ENCODE measurements at places on chromosomes 5 and 9.

DNA sequence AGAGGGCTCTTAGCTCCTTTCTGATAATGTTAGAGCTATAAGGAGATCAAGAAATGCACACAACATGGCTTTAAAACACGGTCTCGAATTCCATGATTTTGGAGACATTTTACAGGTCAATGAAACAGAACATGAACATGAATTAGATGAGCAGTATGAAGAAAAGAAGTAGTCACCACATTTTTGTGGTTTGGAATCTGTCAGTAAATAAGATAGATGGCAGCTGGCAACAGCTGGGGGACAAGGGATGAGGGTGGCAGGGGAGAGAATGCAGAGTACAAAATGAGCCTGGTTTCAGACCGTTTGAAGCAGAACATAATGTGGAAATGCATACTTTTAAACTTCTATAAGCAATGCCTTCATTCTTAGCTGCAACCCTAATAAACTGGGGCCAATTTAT is 107.1 kb downstream of the OXCT1 start:
- no peak overlapping the region for H3K4me3 ChIP-seq
- H3K4me1 ChIP-seq: peaks cover 9% of the 10 kb centered on the region
- no peaks in the 10 kb centered on the region for H3K27me3 ChIP-seq
- DNase-seq: no peak

- H3K27me3 ChIP-seq: no peaks in the 10 kb centered on the region
- H3K4me1 ChIP-seq: peaks cover 14% of the 10 kb centered on the region
- H3K27ac ChIP-seq: peak overlapping the region; percentile 47
- no peaks in the 10 kb centered on the region for H3K36me3 ChIP-seq
- H3K4me3 ChIP-seq: no peak overlapping the region
- no peak for DNase-seq
Measured at GRCh38 chr9:135797507-135798262, 95.7 kb downstream of the KCNT1 start.

- H3K36me3 ChIP-seq: no peaks in the 10 kb centered on the region
- no peak overlapping the region for H3K4me3 ChIP-seq
- H3K4me1 ChIP-seq: no peaks in the 10 kb centered on the region
- no peaks in the 10 kb centered on the region for H3K27me3 ChIP-seq
- no peak for DNase-seq
Measured at GRCh38 chr9:119121899-119122298, 247.3 kb downstream of the BRINP1 start.

GRCh38 chr5:113039934-113040285 is 63.3 kb downstream of the DCP2 start:
- H3K27ac ChIP-seq: no peak overlapping the region
- H3K4me1 ChIP-seq: peaks cover 10% of the 10 kb centered on the region
- no peaks in the 10 kb centered on the region for H3K27me3 ChIP-seq
- DNase-seq: no peak

- H3K27ac ChIP-seq: no peak overlapping the region
- H3K4me1 ChIP-seq: peaks cover 17% of the 10 kb centered on the region
- H3K36me3 ChIP-seq: no peaks in the 10 kb centered on the region
- DNase-seq: no peak
- H3K4me3 ChIP-seq: peak overlapping the region; percentile 94
- peaks cover 16% of the 10 kb centered on the region for H3K27me3 ChIP-seq
Measured at GRCh38 chr5:103259705-103260355, 1.3 kb downstream of the MACIR start.

GRCh38 chr5:94740286-94740685 is 121.8 kb downstream of the SLF1 start:
- H3K27me3 ChIP-seq: peaks cover 21% of the 10 kb centered on the region

- no peak for DNase-seq
- peaks cover 14% of the 10 kb centered on the region for H3K4me1 ChIP-seq
- no peak overlapping the region for H3K4me3 ChIP-seq
- no peaks in the 10 kb centered on the region for H3K36me3 ChIP-seq
- H3K27me3 ChIP-seq: no peaks in the 10 kb centered on the region
- H3K27ac ChIP-seq: peak overlapping the region; percentile 29
Measured at GRCh38 chr5:1526681-1527131, 2.9 kb upstream of the LPCAT1 start.

All from T-helper 17 cell (primary cell).